WERI-Rb-1 (cell line): ENCODE measurements at places on chromosomes 4 and X.

DNA sequence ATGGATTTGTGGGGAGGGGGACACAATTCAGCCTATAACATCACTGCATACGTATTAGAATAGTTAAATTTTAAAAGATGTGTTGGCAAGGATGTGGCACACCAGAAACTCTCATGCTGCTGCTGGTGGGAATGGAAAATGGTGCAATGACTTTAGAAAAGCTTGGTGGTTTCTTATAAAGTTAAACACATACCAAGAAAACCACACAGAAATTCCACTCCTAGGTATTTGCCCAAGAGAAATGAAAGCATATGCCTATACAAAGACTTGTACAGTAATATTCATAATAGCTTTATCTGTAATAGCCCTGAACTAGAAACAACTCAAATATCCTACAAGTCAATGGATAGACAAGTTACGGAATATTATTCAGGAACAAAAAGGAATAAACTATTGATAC lies 71.3 kb upstream of the PDHA1 start:
- no peak for DNase-seq

GRCh38 chr4:100041646-100042045 lies 91.6 kb upstream of the H2AZ1 start:
- no peak for DNase-seq

- DNase-seq: no peak
These were observed 102.8 kb upstream of the OR13H1 start for GRCh38 chrX:131441033-131441432.

GRCh38 chr4:20992002-20992401 lies 291.7 kb downstream of the PACRGL start:
- DNase-seq: no peak

DNA sequence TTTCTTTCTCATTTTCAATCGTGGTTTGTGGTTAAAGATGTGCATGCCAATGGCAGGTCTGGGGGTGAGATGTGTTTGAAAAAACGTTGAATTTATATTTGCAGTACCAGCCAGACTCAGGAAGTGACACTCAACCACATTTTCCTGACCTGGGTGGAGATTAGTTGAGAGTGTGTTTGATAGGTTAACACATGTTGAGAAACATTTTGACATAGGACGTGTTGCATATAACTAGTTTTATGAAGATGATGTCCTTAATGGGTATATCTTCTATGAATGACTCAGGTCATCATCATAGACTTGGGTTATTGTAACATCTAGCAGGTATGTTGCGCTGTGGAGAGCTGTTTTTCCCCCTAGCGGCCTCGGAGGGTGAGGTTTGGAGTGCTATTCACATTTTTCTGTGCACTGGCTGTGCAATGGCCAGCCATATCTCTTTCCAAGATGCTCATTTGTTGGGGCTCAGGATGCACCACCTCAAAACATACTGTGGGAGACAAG lies 21.7 kb upstream of the CD38 start:
- DNase-seq: no peak

DNA sequence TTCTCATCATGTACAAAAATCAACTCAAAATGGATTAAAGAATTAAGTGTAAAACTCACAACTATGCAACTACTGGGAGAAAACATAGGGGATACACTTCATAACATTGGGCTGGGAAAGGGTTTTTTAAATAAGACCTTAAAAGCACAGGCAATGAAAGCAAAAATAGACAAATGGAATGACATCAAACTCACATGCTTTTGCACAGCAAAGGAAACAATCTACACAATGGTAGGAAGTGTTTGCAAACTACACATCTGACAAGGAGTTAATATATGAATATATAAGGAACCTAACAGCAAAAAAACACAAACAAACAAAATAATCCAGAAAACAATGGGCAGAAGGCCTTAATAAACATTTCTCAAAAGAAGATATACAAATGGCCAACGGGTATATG lies 57.9 kb downstream of the FREM3 start:
- no peak for DNase-seq

GRCh38 chr4:189780391-189780790 lies 160.3 kb upstream of the FRG1 start:
- DNase-seq: no peak

DNA sequence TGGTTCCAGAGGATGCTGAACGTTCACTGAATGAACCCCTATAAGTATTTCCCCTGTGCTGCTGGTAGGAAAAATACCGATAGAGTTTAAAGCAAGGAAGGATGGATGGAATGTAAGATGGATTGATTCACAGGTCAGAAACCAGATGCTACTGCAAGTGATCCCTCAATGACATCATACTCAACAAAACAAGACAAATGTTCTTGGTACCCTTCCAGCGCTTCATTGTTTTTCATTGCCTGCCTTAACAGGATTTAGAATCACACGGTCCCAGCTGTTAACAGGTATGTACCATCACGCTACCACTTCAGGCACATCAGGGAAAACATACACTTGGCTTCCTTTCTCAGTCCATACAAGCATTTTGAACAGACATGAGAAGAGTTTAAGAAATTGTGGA lies 118.1 kb upstream of the TLR3 start:
- no peak for DNase-seq

- no peak for DNase-seq
These were observed 18.7 kb upstream of the ZNF157 start for GRCh38 chrX:47351706-47352105.

DNA sequence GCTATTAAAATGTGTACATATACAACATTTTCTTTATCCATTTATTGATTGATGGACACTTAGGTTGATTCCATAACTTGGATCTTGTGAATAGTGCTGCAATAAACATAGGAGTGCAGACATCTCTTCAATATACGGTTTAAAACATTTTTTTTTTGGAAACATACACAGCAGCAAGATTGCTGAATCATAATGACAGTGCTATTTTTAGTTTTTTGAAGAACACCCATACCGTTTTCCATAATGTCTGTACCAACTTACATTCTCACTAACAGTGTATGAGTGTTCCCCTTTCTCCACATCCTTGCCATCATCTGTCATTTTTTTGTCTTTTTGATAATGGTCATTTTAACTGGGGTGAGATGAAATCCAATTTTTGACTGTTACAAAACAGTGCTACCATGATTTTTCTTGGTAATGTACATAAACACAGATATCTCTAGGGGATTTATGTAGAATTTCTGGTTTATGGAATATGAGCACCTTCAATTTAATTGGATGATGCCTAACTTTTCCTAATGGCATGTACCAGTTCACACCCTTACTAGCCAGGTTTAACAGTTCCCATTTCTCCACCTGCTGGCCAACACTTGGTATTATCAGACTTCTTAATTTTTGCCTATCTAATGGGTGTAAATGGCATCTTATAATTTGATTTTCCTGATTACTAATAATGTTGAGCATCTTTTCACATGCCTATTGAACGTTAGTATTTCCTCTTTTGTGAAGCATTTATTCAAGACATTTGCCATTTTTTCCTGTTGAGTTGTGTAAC lies 21.0 kb upstream of the TMSB15B start:
- DNase-seq: no peak

GRCh38 chr4:124505211-124505610 lies 207.3 kb downstream of the ANKRD50 start:
- DNase-seq: no peak

DNA sequence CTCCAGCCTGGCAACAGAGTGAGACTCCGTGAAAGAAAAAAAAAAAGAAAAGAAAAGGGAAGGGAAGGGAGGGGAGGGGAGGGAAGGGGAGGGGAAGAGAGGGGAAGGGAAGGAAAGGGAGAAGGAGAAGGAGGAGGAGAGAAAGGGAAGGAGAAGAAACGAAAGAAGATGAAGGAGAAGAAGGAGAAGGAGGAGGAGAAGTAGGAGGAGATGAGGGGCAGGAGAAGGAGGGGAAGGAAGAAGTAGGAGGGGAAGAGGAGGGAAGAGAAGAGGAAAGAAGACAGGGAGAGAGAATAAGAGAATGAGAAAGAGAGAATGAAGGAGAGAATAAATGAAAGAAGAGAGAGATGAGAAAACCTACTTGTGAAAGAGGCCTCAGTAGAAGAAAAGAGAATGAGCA lies 170.3 kb downstream of the DHRSX start:
- DNase-seq: no peak

GRCh38 chr4:37732526-37733186 lies 46.5 kb upstream of the RELL1 start:
- DNase-seq: no peak

- no peak for DNase-seq
These were observed 30.1 kb downstream of the NEIL3 start for GRCh38 chr4:177339477-177340374.

GRCh38 chrX:28709421-28709820 lies 122.2 kb downstream of the IL1RAPL1 start:
- DNase-seq: no peak

DNA sequence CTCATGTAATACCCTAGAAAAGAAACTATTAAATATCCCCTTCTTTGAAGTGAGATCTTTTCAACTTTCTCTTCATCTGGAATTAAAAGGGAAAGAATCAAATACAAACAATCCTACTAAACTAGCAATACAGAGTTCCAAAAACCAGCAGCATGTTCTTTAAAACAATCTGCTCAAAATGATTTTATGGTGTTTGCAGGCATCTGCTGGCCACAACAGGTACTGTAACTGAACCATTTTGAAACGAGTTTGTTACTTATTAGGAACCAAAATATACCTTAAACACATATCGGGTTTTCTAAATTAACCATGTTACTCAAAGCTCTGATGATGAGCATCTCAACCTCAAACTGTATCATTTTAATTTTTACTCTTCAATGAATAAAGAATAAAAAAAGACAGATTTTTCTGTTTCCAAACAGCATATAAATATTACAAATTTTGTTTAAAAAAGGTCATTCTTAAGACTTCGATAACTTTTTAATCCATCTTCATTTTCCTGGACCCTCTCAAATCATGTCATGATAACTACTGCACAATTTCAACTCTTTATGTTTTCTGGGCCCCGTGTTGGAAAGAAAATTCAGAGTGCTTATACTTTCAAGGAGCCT lies 56.5 kb downstream of the ARAP2 start:
- DNase-seq: no peak

DNA sequence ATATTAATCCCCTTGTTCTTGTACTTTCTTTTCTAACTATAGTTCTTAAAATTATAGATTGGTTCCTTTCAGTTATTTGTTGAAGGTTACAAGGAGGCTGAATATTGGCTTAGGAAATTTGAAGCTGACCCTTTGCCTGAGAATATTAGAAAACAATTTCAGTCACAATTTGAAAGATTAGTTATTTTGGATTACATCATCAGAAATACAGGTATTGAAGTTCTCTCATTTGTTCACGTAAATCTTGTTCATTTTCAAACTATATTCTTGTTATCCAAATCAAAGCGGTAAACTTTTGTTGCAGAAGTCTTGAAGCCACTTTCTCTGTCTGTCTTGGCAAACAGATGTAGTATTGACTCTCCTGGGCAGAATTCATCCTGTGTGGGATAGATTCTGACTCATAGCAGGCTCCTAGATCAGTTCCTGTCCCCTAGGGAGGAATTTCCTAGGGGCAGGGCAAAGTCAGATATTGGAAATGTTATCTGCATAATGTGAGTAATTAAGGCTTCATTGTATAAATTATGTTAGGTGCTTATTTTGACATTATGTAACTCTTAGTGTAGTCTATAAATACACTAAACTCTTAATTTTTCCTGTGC lies 25.2 kb downstream of the PI4K2B start:
- DNase-seq: no peak

- DNase-seq: peak; percentile 39
These were observed 337.3 kb upstream of the HS3ST1 start for GRCh38 chr4:11765849-11766453.

- no peak for DNase-seq
These were observed 2201.2 kb downstream of the ARAP2 start for GRCh38 chr4:34043131-34043530.

GRCh38 chr4:174324725-174325124 lies 41.0 kb downstream of the CEP44 start:
- no peak for DNase-seq

GRCh38 chrX:101347859-101348451 lies 587 bp downstream of the TIMM8A start:
- DNase-seq: no peak

DNA sequence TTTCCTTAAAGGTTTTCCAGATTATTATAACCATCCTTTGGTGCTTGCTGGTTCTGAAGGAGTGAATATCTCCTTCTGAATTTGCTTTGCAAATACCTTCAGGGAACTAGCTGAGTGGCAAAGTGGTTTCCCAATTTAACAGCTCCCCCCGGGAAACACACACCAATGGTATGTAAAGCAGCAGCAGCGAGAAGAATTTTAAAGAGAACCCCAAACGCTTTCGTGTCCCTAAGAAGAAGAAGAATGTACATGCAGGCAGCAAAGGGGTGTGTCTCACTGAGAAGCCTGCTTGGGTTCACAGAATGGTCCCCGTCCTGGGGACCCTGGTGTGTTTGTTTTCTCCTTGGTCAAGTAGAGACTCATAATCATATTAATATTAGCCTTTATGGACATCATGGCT lies 4.2 kb upstream of the AKAP17A start:
- DNase-seq: no peak

GRCh38 chr4:10121568-10122208 lies 5.1 kb upstream of the WDR1 start:
- no peak for DNase-seq

DNA sequence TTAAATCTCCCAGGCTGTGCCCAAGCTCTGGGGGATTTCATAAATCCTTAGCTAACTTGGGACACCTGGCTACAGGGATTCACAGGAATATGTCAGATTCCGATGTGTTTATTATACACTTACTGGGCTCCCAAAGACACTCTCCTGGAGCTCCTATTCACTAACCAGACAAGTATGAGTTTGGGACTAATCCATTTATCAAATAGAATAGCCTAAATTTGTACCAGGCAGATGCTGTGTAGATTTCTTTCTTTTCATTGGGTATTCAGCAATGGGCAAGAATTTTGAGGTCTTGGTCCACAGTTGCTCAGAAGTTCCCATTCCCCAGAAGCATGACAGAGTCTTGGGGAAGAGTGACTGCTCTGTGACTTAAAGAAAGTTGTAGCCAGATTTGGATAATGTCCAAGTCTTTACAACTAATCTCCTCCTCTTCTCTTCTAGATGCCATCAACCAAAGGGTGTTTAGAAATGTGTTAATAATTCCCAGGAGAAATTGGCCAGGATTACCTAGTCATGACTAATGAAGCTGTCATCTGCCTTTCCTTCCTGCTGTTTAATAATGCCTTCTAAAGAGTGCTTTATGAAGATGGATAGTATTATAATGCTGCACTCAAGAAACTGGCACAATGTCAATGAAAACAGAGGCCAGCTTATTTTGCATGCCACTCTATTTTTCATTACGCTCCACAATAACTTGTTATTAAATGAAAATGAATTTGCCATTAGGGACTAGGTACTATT lies 120.9 kb downstream of the CHIC2 start:
- DNase-seq: no peak
